Stimulated activated CD8-positive, alpha-beta memory T cell treated with anti-CD3 and anti-CD28 coated beads, Interleukin-12 subunit alpha, Interleukin-12 subunit beta, amount 100 ng/mL, for 1 hour (primary cell): ENCODE measurements at places on chromosomes 16 and 17.
A peak's percentile ranks its signal among the peaks of the same experiment; 100 is the strongest.

DNA sequence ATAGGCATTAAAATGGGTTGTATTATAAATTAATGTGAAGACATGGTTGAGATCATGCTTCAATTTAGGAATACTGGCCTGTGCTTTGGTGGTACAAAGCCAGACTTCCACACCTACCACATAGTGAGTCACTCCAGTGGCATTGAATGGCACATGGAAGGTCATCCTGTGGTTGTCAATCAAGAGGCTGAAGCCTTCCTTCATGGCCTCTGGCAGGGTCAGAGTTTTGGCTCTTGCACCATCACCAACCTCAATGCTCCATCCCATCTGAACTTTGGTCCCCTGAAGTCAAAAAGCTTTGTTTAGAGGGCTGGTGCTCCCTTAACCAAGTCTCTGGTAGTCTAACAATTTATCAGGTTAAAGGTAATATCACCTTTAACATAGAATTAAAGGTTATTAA, 6.1 kb downstream of the ZP2 start:
- DNase-seq = no peak

GRCh38 chr17:14737984-14738651, 437.2 kb downstream of the HS3ST3B1 start:
- no peak for DNase-seq

DNA sequence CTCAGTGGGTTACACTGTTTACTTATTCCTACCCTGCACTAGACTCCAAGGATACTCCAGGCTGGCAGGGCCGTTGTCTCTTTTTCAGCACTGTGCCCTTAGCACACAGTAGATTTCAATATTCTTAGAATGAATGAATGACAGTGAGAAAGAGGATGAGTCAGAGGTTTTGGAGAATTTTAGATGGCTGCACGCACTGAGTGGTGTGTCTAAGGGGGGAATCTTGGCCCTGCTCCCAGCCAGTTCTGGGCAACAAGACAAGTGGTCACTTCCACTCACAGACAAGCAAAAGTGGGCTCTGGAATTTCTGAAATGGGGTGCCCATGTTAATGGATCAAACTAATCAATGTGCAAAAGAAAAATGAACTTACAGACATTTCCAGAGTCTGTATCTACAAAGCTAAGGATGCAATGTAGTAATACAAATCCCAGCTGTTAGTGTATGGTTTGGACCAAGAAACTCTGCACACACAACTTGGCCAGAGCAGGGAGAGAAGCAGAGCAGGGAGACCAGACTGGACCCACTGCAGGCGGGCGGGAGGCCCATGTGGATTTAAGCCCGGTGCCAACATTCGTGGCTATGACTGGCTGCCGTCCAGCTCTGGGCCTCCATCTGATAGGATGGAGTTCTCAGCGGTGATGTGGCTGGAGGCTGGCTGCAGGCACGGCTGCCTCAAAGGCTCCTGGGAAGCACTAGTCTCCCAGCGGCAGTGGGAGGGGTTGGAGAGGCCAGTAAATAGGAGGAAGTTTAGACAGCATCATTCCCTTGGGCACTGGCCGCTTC, 95.6 kb upstream of the CDYL2 start:
- no peak for DNase-seq

DNA sequence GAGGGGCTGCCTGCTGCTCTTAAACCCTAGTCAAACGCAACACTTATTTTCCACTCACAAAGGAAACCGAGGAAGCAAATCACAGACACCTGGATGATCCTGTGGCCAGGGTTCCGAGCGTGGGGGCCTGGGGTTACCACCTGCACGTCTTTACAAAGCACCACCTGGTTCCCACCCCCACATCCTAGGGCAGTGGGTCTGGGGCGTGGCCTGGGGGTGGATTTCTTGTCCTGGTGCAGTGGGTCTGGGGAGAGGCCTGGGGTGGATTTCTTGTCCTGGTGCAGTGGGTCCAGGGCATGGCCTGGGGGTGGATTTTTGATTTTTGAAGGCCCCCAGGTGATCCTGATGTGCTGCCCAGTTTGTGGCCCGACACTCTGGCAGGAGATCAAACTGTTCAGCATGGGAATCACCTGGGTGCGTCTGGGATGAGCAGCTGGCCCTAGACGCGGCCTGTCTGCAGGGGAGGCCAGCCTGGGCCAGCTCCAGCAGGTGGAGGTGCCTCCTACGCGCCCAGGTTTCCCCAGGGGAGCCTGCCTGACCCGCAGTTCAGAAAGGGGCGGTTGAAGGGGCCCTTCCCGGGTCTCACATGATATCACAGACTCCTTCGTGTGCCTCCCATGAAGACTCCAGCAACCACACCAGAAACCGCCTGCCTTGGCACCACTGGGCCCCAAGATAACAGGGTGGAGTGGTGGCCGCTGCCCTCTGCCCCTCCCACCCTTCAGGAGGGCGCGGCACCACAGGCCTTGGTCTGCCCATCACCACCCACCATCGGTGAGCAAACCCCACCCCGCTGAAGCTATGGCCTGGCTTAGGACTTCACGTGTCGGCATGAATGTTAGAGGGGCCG, 6.3 kb downstream of the HAGH start:
- DNase-seq = no peak

GRCh38 chr16:12060751-12061150, 84.2 kb downstream of the SNX29 start:
- no peak for DNase-seq

GRCh38 chr17:43720311-43721060, 38.1 kb downstream of the SOST start:
- peak; percentile 56 for DNase-seq

DNA sequence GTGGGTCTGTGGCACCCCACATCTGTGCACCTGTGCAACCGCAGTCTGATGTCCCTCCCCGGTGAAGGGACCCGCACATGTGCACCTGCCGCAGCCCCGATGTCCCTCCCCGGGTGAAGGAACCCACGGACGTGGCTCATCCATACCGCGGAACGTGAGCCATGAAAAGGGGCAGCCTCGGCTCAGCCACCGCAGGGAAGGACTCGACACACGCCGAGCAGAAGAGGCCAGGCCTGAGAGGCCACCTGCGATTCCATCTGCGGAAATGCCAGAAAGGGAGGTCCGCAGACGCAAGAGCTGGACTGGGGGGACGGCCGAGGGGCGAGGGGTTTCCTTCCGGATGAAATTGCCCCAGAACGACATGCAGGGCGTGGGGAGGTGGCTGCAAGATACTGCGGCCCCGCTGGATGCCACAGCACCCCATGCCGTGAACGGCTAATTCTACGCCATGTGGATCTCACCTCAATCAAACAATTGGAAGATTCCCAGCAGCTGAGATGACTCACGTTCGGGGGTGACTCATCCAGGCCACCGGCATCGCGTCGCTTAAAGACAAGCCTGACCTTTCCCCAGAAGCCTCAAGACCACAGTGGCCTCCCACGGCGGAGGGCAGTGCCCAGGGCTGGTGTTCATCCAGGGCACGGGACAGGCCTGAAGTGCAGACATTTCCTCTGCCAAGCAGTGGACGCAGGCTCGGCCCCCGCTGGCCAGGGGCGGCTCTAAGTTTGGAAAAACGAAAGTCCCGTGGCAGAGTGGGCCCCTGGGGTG, 21.0 kb downstream of the SOX8 start:
- peak; percentile 65 for DNase-seq

- DNase-seq = no peak
Observed at GRCh38 chr16:27226476-27226875, 23.1 kb downstream of the KDM8 start.

- no peak for DNase-seq
Observed at GRCh38 chr17:66652840-66653507, 181.9 kb upstream of the CACNG5 start.

DNA sequence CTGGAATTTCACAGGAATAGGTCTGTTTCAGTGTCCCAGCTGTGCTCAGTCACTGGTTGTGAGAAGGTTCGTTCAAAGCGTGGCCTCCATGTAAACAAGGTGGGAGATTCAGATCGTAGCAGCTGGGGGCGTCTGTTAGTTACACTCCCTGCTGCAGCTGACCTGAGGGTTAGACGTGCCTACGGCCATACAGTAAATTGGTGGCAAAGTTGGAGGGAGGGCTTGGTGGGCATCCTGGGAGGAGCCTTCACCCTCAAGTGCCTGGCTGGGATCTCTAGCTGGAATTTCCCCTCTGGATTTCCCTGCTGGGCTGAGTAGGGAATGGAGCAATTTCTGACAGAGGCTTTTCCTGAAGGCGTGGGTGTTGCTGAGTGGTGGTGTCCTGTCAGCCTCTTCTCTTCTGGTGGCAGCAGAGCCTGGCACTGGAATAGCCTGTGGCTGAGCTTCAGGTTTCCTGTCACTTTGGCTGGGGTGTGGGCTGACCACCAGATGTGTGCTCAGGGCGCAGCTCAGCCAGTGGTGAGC, 6.4 kb downstream of the FCSK start:
- no peak for DNase-seq

GRCh38 chr17:19345486-19346350, 16.8 kb downstream of the B9D1 start:
- DNase-seq = no peak

DNA sequence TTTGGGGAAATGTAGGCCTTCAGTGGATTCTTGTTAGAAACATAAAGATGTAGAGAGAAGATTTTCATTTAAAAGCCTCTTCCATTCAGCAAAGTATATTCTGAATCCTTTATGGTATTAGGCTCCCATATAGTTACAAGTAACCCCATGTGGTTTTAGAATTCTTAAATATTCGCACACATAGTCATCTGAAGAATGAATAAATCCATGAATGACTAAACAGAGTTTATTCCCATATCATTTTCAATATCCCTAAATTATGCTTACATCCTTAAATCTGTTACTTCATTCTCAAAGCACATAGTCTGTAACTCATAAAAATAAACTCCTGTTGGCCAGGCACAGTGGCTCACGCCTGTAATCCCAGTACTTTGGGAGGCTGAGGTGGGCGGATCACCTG, 962.1 kb downstream of the KCNJ18 start:
- DNase-seq = no peak

DNA sequence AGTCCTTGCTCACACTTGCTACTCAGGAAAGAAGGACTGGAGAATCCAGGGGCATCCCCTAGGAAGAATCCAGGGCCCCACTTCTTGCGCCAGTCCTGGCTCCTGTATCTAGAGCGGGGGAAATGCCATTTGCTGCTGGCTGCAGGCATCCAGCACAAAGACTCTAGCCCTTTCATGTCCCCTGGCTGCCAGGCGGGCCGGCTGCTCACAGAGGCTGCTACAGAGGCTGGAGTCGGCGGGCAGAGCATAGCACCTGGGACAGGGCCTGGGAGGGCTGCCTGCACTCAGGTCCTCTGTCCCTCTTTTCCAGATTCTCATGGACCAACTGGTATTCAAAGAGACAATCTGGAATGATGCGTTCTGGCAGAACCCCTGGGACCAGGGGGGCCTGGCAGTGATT, 13.8 kb downstream of the SMIM5 start:
- DNase-seq = no peak

DNA sequence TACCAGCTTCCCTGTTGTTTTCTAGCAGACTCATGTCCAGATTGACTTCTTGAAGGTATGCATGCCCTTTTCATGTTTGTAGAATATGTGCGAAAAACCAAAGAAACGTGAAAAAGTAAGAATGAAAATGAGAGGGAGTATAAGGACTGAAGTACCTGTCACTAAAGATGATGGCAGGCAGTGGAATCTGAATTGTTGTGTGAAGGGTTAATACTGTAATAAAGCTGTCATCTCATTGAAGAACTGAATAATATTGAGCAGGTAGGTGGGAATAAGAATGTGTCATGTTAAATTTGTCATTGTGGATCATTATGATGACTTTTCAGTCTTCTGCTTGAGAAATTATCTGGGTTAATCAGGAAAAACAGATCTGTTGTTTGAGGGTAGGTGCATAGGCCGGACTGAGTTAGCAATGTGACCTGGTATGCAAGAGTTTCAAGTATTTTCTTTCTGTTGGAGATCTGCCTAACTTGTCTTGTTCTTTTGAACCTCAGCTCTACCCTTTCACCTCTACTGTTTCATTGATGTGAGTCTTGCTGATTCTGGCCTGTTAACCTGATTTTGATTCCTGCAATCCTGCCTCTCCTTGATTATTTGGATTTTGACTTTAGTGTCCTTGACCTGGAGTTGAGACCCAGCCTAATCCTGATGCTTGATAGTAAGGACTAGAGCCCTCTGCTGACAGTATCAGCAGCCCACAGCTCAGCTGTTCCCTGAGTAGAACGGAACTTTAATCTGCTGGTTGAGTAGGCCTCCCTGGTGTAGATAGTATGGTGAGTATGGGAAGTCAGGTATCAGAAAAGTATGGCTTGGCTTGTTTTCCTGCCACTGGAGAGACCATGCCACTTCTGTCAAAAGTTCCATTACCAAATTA, 64.6 kb downstream of the MAP2K4 start:
- DNase-seq = no peak

DNA sequence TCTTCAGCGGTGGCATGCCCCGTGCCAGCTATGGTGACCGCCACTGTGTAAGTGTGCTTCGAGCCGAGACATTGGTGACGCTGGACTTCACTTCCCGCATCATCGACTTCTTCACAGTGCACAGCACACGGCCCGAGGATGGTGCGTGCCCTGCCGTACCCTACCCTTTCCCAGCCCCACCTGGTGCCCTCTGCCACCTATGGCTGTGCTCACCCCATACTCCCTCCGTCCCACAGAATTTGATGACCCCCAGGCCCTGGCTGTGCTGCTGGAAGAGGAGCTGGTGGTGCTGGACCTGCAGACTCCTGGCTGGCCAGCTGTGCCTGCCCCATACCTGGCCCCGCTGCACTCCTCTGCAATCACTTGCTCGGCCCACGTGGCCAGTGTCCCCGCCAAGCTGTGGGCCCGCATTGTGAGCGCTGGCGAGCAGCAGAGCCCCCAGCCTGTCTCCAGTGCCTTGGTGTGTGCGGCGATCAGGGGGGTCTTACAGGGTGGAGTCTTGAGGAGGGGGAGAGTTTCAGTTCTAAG, 9.5 kb downstream of the LLGL1 start:
- no peak for DNase-seq

GRCh38 chr17:76384987-76385891, 830 bp downstream of the SPHK1 start:
- DNase-seq = no peak

GRCh38 chr16:85171759-85172454, 59.6 kb upstream of the CIBAR2 start:
- no peak for DNase-seq

DNA sequence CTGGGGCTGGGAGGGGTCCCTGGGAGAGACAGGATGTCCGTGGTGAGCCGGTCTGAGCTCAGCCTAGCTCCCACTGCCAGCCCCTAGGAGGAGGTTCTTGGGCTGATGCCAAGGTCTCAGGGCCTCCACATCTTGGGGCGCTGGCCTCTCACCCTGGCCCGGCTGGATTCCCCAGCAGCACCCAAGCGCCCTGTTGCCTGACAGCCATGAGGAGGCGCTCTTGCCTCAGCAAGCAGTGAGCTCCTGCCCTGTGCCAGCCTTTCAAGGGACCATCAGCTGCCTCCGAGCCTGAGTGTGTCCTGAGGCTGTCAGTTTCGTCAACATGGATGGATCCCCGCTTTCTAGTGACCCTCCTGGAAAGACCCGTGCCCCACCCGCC, 234.9 kb upstream of the CIBAR2 start:
- DNase-seq = no peak

DNA sequence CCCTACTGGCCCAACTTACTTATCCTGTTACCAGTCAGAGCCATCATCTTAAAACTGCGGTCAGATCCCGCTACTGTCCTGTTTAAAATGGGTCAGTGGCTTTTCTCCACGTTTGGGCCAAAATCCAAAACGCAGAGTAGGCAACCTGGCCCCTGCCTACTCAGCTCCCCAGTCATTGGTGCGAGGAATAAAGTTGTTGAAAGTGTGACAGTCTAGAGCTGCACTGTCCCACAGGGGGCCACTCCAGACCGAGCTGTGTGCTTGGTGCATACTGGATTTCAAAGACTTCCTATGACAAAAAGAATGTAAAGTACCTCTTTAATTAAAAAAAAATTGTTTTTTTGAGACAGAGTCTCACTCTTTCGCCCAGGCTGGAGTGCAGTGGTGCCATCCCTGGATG, 21.2 kb upstream of the LYRM9 start:
- DNase-seq = no peak
